H1 (cell line): ENCODE measurements at places on chromosomes 16 and 17.

- H3K27ac ChIP-seq, result no peak overlapping the region
- peak overlapping the region; percentile 74 for H3K4me3 ChIP-seq
- peak; percentile 95 for DNase-seq
- peaks cover 100% of the 10 kb centered on the region for H3K27me3 ChIP-seq
- peaks cover 72% of the 10 kb centered on the region for H3K4me1 ChIP-seq
Measured at GRCh38 chr17:36936455-36937000, 747 bp upstream of the LHX1 start.

DNA sequence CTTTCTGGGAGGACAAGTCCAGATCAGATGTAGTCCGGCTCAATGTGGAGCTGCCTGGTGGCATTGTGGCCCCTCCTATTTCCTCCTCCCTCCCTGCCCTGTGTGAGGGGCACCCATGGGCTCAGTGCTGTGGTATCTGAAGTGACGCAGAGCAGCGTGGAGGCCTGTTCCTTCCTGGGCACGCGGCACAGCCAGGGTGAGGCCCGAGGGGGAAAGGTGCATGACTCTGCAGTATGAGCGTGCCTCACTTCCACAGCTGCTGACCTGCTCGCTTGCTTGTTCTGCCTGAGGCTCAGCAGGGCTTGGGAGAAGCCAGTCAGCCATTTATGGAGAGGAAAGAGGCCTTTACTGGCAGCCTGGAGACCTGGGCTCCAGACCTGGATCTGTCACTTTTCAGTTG lies 11.7 kb downstream of the TMEM238L start:
- no peaks in the 10 kb centered on the region; the same call in 1 of the 2 replicates for H3K27me3 ChIP-seq
- H3K36me3 ChIP-seq, result no peaks in the 10 kb centered on the region
- DNase-seq, result no peak
- H3K4me3 ChIP-seq, result no peak overlapping the region

DNA sequence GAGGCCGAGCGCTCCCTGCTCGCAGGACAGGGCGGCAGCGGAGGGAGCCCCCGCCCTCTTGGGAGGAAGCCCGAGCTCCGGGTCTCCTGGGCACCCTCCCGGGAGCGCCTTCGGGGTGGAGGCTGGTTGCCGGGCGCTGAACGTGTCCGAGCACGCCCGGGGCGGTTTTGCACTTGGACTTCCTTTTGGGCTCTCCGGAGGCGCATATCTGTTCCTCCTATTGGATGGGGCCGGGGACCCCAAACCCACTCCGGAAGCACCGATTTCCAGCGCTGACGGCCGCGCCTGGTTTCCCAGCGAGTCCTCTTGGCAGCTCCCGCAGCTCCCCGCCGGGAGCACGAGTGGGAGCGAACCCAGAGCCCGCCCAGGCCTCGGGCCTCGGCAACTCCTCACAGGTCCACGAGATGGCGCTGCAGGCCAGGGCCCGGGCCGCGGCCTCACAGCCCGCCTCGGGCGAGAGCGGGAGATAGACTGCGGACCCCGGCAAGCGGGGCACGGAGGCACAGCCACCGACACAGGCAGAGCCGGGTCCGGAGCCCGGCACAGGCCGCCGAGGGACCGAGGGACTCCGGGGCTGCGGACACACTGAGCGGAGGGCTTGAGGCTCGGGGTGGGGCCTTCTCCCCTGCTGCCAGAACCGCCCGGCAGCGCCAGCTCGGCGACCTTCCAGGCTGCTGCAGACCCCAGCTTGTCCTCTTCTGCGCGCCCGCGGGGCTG lies 12.7 kb downstream of the TBX2 start:
- no peak for DNase-seq
- peaks cover 43% of the 10 kb centered on the region for H3K27me3 ChIP-seq
- no peak overlapping the region for H3K27ac ChIP-seq
- no peaks in the 10 kb centered on the region for H3K4me1 ChIP-seq

DNA sequence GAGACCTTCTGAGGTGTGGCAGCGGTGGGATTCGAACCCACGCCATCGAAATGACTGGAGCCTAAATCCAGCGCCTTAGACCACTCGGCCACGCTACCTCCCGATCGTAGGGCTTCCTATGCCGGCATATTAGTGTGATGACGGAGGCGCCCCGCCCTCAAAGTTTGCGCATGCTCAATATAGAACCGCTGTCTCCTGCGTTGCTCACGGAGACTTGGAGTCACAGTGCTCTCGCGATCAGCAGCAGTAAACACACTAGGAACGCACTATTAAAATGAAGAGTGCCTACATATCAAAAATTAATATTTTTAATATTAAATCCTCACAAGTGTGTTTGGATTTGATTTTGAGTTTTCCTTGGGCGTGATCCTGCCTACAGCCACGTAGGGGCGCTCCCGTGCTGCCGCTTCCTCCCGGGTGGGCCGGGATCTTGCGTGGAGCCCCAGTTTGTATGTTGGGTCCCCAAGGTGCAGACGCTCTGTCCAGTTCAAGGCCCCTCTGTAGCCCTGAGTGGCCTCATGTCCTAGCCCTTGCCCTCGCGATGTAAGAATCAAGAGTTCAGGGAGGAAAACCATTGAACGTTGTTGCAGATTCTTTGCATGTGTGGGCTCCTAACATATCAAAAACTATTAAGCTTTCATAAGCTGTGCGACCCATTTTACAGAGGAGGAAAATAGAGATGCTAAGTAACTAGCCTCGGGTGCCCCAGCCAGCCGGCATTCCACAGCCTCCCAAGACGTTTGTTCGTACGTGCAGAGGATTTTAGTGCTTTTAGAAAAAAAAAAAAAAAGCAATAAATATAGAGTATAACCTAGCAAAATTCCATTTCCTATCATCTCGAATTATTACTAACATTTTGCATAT lies 10.2 kb upstream of the EEF2K start:
- H3K27me3 ChIP-seq, result no peaks in the 10 kb centered on the region
- no peaks in the 10 kb centered on the region; the same call in 1 of the 2 replicates for H3K4me1 ChIP-seq
- no peak overlapping the region for H3K27ac ChIP-seq
- peak; percentile 90 for DNase-seq
- peak overlapping the region; percentile 42 for H3K4me3 ChIP-seq
- no peaks in the 10 kb centered on the region for H3K36me3 ChIP-seq

GRCh38 chr16:31410082-31410481 lies 16.9 kb downstream of the ITGAD start:
- H3K36me3 ChIP-seq, result no peaks in the 10 kb centered on the region
- no peaks in the 10 kb centered on the region for H3K4me1 ChIP-seq
- H3K27me3 ChIP-seq, result no peaks in the 10 kb centered on the region
- no peak for DNase-seq

DNA sequence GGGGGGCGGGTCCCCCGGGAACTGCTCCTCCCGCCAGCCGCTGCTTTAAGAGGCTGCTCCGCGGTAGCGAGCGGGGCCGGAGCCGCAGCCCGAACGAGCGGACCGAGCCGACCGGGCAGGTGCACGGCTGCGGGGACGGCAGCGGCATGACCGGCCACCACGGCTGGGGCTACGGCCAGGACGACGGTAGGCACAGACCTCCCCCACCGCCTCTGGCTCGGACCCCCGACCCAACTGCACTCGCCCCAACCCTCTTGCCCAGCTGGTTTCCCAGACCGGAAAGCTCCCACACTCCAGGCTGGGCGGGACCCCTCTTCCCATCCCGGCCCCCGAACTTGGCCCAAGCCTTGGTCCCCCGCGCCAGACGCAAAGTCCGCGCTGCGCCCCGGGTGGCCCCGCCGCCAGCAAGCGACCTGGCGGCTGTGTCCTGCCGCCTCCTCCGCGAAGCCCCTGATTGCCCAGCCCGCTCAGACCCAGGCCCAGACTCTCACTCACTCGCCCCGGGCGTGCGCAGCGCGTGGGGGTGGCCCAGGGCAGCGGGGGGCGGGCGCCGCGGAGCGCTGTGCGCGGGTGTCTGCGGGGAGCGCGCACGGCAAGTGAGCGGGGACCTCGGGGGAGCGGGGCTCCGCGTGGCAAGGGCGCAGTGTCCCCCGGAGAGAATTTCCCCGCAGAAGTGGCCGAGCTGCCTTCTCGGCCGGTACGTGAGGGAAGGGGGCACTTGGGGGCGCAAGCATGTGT lies at the start of gene CA7:
TSS of gene CA7 (plus strand) at position 73 of the 738 bp plus-strand sequence. CDS start at position 147, 74 bp downstream.
- H3K27me3 ChIP-seq, result peaks cover 45% of the 10 kb centered on the region
- DNase-seq, result peak; percentile 79
- H3K4me1 ChIP-seq, result no peaks in the 10 kb centered on the region
- peak within 1 kb of the TSS; percentile 62 for H3K4me3 ChIP-seq
- H3K36me3 ChIP-seq, result no peaks in the 10 kb centered on the region
- no peak within 1 kb of the TSS for H3K27ac ChIP-seq

- H3K36me3 ChIP-seq, result no peaks in the 10 kb centered on the region
- no peak overlapping the region for H3K27ac ChIP-seq
- peaks cover 9% of the 10 kb centered on the region for H3K4me1 ChIP-seq
- H3K4me3 ChIP-seq, result peak overlapping the region; percentile 29; the same call in 1 of the 2 replicates
Measured at GRCh38 chr17:72467841-72468653, 347.2 kb downstream of the SOX9 start.

- no peaks in the 10 kb centered on the region for H3K4me1 ChIP-seq
- H3K36me3 ChIP-seq, result no peaks in the 10 kb centered on the region
- DNase-seq, result no peak
- H3K27ac ChIP-seq, result no peak overlapping the region
Measured at GRCh38 chr16:64251742-64252141, 870.1 kb downstream of the CDH11 start.
